ENCODE measurements at places on chromosomes 4 and X.

GRCh38 chr4:85747882-85748491 lies 273.0 kb downstream of the ARHGAP24 start:
- peak; percentile 39 for DNase-seq

- DNase-seq: no peak
These were observed 75.4 kb downstream of the TMEM131L start for GRCh38 chr4:153541456-153542096.

DNA sequence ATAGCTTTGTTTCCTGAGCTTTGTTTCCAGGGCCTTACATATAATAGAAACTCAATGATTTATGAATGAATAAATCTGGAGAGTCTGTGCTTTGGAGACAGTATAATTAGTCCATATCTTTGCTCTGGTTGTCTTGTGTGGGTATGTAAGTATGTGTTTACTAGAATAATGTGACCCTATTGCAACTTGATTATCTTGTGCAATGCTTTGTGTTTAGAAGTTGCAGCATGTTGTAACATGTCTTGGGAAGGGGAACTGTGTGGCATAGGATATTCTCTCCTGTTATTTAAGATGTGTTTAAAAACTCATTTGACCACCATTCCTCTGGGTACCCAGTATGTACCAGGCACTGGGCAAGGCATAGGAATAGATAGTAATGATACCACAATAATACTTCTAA lies 6.1 kb downstream of the SPATA18 start:
- DNase-seq: no peak

GRCh38 chrX:41468647-41469323 lies 21.6 kb downstream of the NYX start:
- no peak for DNase-seq

GRCh38 chr4:27085396-27085795 lies 224.8 kb downstream of the STIM2 start:
- no peak for DNase-seq
